ENCODE measurements at places on chromosomes 4 and X.

- no peak for DNase-seq
Measured at GRCh38 chrX:24098932-24099331, 44.2 kb downstream of the EIF2S3 start.

GRCh38 chr4:127203562-127204200 lies 429.1 kb upstream of the INTU start:
- DNase-seq, result no peak

- DNase-seq, result no peak
Measured at GRCh38 chrX:110097920-110098319, 95.0 kb downstream of the TMEM164 start.

GRCh38 chrX:28847423-28847822 lies 260.2 kb downstream of the IL1RAPL1 start:
- DNase-seq, result no peak

DNA sequence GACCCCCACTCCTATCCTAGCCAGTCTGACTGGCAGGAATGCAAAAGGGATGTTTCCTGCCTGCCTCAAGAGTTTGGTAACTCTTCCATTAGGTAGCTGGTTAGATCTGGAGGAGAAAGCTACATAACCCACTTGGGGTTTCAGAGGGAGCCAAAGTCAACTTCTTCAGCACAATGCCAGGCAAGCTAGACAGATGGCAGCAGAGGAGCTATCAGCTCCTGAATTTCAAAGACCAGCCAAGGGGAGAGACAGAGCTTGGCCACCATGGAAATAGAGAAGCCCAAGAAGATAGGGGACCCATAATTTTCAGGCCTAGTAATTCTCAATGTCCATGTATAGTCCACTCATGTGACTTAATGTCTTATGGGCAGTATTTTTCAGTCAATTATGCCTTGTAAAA lies 56.4 kb downstream of the PGRMC1 start:
- no peak for DNase-seq

- no peak for DNase-seq
Measured at GRCh38 chr4:152964335-152964734, 28.2 kb downstream of the FHDC1 start.

- DNase-seq, result no peak
Measured at GRCh38 chr4:124090021-124090420, 622.5 kb downstream of the ANKRD50 start.

- no peak for DNase-seq
Measured at GRCh38 chrX:105307762-105308161, 87.3 kb upstream of the TEX13A start.

- peak; percentile 71 for DNase-seq
Measured at GRCh38 chr4:7435471-7436061, 836 bp upstream of the PSAPL1 start.

DNA sequence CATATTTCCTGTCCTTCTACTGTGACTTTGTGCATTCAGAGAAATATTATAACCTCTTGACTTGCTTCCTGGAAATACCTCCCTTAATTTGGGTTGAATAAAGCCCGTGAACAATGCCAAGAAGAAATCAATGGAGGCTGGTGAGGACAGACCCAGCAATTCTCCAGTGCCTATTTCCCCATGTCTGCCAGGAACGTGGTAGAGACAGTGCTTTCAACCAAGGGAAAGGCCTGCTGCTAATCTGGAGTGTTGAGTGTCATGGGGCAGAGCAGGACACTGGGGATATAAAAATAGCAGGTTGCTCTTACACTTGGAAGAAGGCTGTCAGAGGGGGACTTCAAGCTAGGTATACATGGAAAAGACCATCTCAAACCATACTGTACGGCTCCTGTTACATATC lies 19.9 kb downstream of the TSC22D3 start:
- no peak for DNase-seq

GRCh38 chrX:148268673-148269072 lies 231.7 kb upstream of the AFF2 start:
- DNase-seq, result no peak

GRCh38 chr4:957231-957580 lies 16.2 kb downstream of the DGKQ start:
- DNase-seq, result no peak

- DNase-seq, result no peak
Measured at GRCh38 chrX:121000589-121000988, 15.0 kb upstream of the CT47A1 start.

DNA sequence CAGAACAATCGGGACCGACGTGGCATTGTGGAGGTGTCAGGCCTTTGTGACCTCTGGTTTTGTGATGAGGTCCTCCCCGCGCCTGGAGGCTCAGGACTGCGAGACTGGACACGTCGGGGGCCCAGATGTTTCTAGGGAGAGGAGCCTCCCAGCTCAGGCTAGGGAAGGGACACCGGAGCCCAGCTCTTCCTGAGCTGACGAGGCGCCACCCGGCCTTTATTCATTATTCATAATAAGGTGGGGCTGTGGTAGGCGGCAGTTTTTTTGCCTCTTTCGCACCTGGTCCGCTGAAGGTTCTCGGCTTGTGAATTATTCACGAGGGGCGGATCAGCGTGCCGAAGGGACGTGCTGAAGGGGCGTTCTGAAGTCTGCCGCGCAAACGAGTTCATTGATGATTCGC lies 2.3 kb upstream of the UBA1 start:
- DNase-seq, result no peak

DNA sequence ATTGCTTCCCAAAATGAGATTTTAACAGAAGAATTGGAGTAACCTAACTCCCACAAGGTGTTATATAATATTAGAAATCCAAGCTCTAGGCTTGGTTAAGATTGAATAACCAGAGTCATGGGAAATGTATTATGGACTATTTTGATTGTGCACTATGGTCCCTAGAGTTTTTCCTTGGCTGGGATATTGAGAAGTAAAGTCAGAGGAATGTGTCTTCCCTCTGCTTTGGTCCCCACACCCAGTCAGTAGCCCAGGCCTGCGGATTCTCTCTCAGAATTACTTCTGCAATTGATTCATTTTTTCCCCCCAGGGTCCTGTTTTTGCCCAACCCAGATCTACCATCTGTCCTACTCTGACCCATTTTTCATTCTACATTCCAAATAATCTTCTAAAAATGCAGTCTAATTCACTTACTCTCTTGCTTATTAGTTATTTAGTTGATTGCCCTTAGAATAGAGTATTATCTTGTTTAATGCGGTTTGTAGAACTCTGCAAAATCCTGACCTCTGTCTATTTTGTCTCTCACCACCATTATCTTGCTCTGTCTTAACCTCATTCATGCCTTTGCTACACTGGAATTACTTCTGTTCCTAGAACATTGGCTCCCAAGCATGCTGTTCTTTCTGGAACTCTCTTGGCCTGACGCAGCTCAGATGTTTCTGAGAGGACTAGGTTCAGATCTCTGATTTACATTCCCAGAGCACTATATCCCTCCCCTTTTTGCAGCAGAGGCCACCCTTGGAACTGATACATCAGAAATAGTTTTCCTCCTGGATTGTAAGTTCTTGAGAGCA lies 23.6 kb downstream of the GUCY1A1 start:
- no peak for DNase-seq

DNA sequence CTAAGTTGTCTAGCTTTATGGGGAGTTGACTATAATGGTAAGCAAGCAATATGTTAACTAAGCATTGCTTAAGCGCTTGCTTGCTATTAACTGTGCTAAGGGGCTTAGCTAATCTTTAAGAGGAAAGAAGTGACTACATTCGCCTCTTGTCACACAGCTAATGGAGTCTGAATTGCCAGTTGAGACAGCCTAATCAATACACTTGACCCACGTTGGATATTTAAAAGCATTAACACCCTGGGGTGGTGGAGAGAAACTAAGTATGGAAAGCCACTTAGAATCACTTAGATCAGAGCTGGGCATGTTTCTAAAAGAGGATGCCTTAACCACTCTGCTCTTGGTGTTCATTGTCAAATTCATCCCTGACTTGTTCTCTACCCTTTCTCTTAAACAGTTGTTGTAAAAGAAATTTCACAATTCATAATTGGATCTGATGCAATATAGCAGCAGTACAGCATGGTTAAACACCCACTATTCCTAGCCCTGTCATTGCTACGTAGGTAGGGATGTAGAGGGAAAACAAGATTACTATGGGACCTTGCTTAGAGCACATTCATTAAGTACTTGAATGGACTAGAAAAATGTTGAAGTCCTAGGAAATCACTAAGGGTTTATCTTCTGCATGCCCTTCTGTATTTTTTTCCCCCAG lies 3.5 kb downstream of the ZAR1 start:
- peak; percentile 41 for DNase-seq

- DNase-seq, result no peak
Measured at GRCh38 chrX:133923113-133923512, 62.3 kb downstream of the GPC3 start.

DNA sequence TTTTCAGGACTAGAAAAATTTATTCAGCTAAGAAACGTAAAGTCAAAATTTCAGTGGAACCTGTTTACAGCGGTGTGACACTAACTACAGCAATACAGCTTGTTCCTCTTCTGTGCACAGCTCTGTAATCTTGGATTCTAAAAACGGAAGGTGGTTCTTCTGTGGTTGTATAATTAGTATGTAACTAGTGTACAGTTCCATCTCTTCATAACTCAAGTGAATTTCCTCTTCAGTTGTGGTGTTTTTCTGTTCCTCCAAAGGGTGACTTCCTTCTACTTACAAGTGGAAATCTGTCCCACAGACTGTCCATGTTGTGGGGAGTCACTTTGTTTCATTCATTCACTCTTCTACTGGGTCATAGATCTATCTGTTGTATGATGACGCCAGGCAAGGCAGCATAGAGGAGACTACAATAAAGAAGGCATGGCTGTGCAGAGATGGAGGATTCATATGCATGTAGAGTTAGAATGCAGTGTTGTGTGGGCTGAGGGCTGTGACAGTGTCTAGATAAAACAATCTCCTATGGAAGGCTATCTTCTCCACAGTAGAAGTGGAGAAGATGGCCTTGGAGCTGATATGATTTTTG lies 5.4 kb downstream of the DAPP1 start:
- no peak for DNase-seq

- no peak for DNase-seq
Measured at GRCh38 chr4:83510442-83510841, 25.5 kb upstream of the GPAT3 start.

GRCh38 chrX:71095981-71096759 lies 519 bp downstream of the FOXO4 start:
- DNase-seq, result no peak

GRCh38 chrX:19627081-19627480 lies 111.8 kb upstream of the MAP3K15 start:
- no peak for DNase-seq

- DNase-seq, result no peak
Measured at GRCh38 chr4:153223930-153224329, 19.7 kb downstream of the TRIM2 start.

DNA sequence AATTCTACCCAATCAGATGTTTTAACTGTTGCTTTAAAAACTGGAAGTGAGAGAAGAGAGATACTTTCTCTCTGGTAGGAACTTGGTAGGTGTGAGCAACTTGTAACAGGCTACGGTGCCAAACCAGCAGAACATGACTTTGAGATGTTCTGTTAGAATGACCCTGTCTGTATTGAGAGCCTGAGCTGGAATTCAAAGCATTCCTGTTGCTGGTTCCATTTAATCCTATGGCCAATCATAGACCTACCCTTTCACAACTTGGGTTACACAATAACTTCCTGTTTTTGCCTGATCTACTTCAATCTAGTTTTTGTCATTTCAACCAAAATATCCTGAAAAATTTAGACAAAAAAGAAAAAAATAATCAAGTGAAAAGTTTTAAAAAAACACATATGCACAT lies 1.7 kb upstream of the PRRG1 start:
- no peak for DNase-seq

GRCh38 chr4:157096439-157096838 lies 20.5 kb downstream of the GLRB start:
- DNase-seq, result no peak
